ENCODE measurements at places on chromosomes 5 and 9. TPM values are rescaled to one million over a fixed set of nuclear protein-coding genes. Genes with fewer than 3 reads are reported as not detected.

The OLFML2A gene
- total RNA-seq: 41.1 TPM

The ABO gene
- total RNA-seq: 2.3 TPM

The PTPRD gene
- total RNA-seq: 15.6 TPM

The DMGDH gene
- 2.4 TPM for total RNA-seq

The RC3H2 gene
- 37.7 TPM for total RNA-seq

The CNTFR gene
- total RNA-seq: 4.6 TPM

The PLPP7 gene
- total RNA-seq: 120 TPM

The SMIM32 gene
- total RNA-seq: not detected

The NMRK1 gene
- total RNA-seq: 13.8 TPM

Data from left ventricle myocardium inferior (tissue), 1 donor.